HEK293T (cell line): ENCODE measurements at places on chromosomes 4 and X.

DNA sequence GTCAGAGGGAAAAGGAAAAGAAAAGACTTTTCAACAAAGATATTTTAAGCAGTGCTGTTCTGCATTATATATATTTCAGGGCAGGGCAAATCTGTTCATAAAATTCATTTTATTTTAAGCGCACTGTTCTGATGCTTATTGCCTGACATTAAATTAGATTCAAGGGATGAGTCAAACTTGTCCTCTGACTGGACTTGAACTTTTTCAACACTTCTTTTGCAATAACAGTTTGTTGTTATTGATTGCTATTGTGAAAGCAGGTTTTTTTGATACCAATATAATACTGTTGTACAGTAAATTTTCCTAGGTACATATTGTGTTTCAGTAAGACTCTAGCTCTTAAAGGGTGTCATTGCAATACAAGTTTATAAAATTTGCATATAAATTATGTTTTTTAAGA lies 481.3 kb downstream of the NAF1 start:
- no peak for DNase-seq

DNA sequence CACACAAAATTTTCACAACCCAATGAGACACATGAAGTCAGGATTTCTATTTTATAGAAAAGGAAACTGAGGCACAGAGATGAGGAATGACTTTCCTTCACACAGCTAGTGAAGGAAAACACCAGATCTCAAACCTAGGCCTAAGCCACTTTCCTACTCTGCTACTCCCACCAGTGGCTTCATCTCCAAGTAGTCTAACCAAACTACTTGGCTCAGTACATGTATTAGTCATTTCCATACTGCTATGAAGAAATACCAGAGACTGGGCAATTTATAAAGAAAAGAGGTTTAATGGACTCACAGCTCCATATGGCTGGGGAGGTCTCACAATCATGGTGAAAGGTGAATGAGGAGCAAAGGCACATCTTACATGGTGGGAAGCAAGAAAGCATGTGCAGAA lies 196.6 kb downstream of the EVC2 start:
- DNase-seq = no peak

GRCh38 chr4:102564399-102565059 lies 63.4 kb downstream of the NFKB1 start:
- no peak for DNase-seq

DNA sequence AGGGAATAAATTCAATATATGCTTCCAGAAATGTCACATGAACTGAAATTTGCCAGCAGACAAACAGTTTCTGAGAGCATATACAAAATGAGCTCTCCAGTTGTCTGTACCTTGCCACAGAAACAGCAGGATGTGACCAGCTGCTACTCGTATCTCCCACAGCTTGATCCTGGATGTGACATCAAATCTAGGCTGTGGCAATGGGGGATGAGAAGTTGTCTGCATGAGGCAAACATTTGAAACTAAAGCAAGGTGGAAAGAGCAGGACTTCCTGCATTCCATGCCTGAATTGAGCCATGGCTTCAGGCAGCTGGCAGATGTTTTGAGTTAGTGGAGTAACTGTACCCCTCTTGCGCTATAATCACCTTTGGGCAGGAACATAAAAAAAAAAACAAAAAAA lies 1724.0 kb downstream of the RPA4 start:
- no peak for DNase-seq

GRCh38 chr4:125268068-125268755 lies 46.5 kb upstream of the FAT4 start:
- no peak for DNase-seq

- DNase-seq = no peak
Measured at GRCh38 chr4:153553819-153554170, 87.6 kb downstream of the TMEM131L start.

GRCh38 chrX:48789366-48790220 lies 3.2 kb downstream of the GATA1 start:
- DNase-seq = no peak

- no peak for DNase-seq
Measured at GRCh38 chrX:124764354-124764753, 418.0 kb downstream of the SH2D1A start.

- no peak for DNase-seq
Measured at GRCh38 chrX:3320471-3321046, 25.9 kb downstream of the MXRA5 start.

- no peak for DNase-seq
Measured at GRCh38 chr4:2793586-2794485, 951 bp downstream of the SH3BP2 start.

DNA sequence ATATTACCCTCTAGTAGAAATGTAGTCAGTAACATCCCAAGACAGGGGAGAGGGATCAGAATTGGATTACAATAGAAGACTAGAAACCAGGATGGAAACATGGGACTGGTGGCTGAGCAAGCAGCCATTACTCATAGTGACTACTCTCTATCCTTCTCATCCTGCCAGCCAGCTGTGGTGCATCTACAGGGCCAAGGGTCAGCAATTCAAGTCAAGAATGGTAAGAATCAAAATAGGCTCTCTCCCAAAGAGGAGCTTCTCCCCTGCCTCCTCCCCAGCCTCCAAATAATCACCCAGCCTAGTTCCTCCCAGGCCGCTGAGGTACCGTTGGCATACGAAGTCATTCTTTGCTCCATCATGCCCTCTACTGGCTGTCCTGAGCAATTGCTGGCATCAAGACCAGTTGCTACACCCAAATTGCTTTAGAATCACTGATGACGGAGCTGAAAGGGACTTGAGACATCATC lies 19.4 kb downstream of the AWAT2 start:
- peak; percentile 77 for DNase-seq

GRCh38 chr4:88035292-88035691 lies 27.9 kb downstream of the PKD2 start:
- DNase-seq = no peak

- no peak for DNase-seq
Measured at GRCh38 chr4:24024605-24025004, 134.8 kb upstream of the PPARGC1A start.

GRCh38 chr4:159540501-159540900 lies 437.6 kb downstream of the RAPGEF2 start:
- DNase-seq = no peak

DNA sequence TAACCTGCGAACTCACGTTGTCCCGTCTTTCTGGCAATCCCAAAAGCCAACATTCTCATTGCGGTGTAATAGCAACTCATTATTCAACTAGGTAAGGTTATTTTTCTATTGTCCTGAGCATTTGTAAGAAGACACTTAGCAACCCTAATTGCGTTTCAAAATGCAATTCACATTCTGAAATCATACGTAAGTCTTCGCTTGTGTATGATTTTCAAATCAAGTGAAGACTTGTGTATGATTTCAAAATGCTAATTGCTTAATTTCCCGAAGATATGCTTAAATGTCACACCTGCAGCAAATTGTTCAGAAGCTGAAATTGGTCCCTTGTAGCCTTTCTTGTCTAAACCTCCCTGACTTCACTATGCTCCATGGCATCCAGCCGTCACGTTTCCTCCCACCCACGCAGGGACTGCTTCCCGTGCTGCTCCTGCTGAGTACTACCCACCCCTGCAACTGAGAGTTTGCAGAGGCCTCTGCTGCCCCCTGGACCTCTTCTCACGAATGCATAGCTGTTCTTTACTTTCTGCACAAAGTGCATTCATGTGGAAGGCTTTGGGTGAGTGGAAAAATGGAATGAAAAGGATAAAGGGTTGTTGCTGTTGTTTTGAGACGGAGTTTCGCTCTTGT lies 40.8 kb upstream of the CLDN24 start:
- DNase-seq = no peak

GRCh38 chr4:41280010-41280409 lies 23.3 kb downstream of the UCHL1 start:
- DNase-seq = no peak

DNA sequence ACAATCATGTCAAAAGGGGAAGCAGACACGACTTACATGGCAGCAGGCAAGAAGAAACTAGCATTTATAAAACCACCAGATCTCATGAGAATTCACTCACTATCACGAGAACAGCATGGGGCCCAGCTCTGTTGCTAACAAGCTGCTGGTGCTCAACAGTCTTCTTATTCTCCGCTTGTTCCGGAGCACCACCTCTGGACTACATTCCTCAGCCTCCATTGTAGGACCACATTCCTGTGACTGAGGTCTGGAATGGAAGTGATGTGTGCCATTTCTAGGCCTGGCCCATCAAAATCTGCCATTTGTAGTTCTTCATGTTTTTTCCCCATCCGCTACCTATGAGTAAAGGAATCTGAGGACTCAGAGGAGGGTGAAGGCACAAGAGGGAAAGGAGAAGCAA lies 111.5 kb upstream of the PTCHD1 start:
- DNase-seq = no peak

- DNase-seq = no peak
Measured at GRCh38 chrX:119706616-119707015, 13.6 kb upstream of the SEPTIN6 start.

DNA sequence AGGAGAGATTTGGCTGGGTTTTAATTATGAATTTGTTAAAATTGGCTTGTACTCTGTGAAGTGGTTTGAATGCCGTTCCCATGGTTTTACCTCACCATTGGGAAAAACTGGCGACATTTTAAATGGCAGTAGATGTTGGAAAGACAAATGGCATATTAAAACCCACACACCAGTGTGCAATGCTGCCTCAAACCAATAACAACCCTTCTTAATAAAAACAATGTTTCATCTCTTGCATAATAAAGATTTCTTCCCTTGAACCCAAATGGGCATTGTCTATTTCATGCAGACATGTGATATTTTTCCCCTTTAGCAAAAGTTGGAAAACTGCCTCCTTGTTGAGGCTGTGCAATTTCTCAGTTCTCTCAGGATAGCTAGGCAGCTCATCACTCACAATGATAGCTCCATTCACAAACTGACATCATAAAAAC lies 33.7 kb downstream of the GABRB1 start:
- no peak for DNase-seq

DNA sequence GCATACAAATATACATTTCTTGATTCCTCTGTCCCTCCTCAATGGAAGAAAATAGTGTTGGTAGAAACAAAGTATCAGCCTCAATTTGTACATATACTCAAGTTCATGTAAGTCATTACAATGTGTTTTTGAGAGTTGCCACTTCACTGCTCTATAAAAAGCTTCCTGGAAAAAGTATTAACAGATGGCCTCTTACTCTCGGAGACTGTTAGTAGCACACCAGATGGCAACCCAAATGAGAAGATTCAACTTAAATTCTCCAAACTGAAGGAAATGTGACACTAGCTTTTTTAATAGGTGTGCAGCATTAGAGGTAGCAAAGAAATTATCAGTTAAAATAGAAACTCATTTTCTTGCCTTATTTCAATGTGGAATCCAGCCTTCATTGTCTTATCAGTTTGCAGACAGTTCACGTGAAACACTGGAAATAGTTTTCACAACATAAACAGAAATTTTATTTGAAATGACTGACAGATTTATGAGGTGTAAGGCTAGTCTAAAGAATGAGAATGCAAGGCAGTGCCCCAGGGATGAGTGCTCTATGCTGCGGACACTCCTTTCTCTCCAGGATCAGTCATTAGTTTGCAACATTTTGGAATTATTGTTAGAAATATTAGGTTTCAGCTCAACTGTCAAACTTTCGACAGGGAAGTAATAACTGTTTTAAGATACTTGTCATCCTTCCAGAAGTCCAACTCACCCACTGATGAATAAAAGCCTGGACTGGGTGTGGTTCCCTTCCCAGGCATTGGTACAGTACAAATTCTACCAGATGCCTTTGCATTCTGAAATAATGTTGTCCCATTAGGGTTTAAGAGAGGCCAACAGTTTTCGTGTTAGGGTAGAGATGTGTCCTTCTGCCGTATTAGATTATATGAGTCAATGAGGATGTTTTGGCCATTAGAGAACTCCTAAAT lies 50.9 kb downstream of the IDS start:
- DNase-seq = no peak

GRCh38 chr4:15376145-15376544 lies 51.7 kb upstream of the C1QTNF7 start:
- DNase-seq = no peak

DNA sequence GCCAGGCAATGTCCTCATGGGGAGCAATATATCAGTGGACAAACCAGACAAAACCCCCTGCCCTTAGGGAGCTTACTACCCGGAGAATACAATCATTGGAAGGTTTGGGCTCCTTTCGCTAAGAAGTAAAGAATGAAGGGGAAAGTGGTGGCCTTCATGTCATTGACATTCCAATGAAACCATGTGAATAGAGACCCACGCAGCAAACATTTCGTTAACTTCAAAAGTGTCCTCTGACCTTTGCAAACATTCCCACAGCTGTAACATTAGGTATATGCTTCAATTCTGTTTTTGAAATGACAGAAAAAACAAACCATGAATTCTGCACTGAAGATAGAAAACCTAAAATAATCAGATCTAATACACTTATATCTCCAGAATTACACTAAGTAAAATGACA lies 7.0 kb downstream of the ATP8A1 start:
- DNase-seq = no peak

DNA sequence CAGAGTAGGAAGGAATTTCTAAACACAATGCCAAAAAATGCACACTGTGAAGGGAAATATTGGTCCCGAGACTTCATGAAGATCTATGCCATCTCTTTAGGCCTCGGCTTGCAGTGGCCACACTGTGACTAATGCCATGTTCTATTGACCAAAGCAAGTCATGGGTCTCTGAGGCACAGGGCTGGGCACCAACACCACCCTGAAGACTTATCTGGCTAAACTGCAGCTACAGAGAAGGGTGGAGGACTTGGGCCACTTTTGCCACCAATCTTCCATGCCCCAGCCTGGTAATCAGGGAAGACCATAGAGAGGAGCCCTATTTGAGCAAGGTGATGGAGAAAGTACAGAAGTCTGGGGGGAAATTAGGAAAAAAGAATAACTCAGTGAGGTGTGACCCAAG lies 42.1 kb downstream of the HMX1 start:
- DNase-seq = no peak

DNA sequence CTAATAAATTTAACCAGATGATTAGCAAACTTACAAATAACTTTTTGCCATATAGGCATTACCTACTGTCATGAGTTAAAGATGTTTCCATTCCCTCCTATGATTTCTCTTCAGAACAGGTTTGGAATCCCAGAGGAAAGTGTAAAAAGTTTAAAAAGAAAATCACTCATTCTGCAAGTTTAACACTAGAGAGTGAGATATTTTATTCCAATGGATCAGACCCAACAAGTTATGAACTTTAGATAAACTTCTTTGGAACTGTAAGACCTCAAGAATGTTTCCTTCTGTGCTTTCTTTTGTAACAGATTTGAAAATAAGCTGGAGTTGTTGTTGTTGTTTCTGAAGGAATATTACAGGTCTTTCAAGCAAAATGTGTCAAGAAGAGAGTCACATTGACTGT lies 51.6 kb downstream of the PPP3CA start:
- no peak for DNase-seq

- peak; percentile 39 for DNase-seq
Measured at GRCh38 chr4:53804719-53805118, 213.4 kb upstream of the LNX1 start.

GRCh38 chr4:71709961-71710360 lies 73.9 kb downstream of the GC start:
- DNase-seq = no peak
